ENCODE measurements at places on chromosomes 6 and 20.

DNA sequence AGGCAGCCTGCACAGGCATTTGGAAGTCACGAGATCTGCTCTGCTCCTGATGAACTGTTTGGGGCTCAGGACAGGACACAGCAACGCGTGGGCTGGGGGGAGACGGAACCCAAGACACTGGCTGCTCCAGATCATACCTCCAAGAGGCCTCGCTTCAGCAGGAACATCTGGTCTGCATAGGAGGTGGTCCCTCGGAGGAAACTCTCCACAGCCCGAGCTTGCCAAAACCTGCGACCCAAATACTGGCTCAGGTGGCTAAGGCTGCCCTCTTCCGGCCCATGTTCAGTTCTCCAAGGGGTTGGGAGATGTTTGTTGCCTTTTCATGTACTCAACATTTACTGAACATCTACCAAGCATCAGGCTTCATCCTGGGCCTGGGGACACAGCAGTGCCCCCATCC, 51.7 kb downstream of the MYH7B start:
- DNase-seq: no peak

DNA sequence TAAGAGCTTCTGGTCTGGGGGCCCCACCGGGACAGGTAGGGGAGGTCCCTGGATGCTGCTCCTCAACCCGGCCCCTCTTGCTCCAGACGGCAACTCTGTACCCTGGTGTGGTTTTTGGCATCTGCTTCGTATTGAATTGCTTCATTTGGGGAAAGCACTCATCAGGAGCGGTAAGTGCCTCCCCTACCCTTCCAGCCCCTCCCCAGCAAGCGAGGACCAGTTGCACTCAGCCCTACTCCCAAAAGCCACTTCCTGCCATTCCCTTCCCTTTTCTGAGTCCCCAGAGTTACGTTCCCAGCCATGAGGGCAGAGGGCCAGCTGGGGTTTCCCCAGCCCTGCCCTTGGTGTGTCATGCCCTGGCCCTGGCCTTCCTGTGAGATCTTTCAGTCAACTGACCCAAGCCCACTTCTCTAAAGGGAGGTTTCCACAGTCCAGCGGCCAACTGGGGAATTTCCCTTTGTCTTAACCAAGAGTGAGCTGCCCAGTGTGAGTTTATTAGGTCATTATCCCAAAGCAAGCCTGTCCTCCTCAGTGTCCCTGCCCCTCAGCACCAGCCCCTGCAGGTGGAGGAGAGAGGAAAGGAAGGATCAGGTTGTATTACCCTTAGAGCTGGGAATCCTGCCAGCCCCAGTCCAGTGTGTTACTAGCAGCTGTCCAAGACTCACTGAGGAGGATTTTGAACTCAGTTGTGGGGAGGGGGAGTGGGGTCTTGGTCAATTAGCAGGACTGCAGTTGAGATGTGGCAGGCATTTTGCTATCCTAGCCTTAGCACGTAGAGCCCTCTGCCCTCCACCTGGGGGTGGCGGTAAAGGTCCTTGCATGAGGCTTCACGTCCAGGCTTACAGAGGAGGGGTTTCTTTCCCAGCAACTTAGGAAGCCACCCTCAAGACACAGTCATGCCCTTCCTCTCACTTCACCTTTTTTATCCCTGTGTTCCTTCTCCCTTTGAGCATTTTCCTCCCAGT, 45.8 kb downstream of the TM9SF4 start:
- peak; percentile 29 for DNase-seq

DNA sequence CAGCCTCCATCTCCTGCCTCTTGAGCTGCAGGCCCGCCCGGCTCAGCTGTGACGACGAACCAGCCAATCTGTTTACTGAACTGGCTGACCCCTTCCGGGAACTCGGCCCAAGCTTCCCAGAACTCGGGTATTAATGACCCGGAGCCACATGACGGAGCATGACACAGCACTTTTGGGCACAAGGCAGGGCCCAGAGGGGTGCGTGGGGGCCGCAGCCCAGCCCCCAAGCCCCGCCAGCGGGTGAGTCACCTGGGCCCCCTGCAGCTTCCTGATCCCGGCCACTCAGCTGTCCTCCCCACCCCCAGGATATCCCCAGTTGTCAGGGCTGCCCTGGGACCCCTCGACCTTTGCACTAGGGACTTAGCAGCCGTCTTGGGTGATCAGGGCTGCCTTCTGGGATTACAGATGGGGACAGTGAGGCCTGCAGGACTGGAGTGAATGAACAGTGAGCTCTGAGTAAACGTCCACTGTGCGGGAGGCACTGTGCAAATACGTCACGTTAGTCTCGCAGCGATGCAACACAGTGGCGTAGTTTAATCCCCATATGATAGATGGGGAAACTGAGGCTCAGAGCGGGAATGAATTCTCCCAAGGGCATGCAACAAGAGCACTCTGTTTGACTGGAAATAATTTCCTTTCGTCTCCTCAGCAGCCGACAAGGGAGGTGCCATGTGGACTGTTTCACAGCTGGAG, 102.1 kb downstream of the CEBPB start:
- no peak for DNase-seq

DNA sequence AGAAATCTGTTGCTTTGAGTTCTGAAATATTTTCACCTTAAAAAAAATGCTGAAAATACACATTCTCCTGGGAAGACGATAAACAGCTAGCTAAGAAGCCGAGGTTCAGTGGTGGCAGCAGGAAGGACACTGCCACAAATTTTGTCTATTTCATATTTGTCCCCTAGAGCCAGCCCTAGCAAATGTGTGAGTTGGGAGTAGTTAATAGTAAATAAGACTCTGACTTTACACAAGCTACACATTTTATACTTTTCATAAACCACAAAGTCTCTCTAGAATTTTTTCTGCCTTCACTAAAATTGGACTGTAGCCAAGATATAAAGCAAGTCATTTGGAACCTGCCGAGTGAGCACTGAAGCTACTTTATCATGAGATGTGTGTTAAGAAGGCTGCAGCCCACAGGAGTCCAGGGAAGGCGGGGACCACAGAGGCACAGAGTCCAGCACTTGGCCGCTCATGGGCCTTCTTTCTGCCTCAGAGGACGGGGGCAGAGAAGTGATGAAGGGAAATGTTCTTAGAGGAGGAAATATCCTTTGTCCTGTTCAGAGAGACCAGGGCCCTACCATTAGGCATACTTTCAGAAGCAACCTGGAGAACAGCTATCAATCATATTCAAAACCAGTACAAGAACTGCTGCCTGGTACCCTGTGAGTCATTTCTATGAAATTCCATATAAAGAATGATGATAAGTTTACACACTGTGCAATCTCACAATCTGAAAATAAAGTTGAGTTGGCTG, 241.7 kb upstream of the TAB2 start:
- no peak for DNase-seq

GRCh38 chr6:117451671-117452070, 25.9 kb upstream of the ROS1 start:
- DNase-seq: no peak

DNA sequence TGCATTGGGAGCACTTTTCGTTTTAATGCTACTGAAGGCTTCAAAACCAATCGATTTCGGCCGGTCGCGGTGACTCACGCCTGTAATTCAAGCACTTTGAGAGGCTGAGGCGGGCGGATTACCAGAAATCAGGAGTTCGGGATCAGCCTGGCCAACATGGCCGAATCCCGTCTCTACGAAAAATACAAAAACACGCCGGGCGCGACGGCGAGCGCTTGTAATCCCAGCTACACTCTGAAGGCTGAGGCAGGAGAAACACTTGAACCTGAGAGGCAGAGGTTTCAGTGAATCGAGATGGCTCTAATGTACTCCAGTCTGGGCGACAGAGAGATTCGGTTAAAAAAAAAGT, 58.4 kb downstream of the TRIM38 start:
- DNase-seq: no peak

DNA sequence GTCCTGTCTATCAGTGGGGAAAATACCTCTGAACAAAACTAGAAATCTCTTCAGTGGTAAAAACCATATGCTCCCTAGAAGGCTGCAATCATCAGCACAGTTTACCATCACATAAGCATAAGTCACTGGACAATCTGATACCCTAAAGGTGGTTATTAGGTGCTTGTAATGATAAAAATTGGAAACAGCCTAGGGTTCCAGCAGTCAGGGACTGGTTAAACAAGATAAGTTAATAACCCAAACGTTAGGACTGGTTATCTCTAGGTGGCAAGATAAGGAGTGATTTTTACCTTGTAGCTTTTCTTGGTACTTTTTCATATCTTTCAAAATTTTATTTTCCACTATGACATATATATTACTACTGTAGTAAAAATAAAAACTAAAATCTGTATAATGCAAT, 11.0 kb downstream of the ECI2 start:
- DNase-seq: no peak

DNA sequence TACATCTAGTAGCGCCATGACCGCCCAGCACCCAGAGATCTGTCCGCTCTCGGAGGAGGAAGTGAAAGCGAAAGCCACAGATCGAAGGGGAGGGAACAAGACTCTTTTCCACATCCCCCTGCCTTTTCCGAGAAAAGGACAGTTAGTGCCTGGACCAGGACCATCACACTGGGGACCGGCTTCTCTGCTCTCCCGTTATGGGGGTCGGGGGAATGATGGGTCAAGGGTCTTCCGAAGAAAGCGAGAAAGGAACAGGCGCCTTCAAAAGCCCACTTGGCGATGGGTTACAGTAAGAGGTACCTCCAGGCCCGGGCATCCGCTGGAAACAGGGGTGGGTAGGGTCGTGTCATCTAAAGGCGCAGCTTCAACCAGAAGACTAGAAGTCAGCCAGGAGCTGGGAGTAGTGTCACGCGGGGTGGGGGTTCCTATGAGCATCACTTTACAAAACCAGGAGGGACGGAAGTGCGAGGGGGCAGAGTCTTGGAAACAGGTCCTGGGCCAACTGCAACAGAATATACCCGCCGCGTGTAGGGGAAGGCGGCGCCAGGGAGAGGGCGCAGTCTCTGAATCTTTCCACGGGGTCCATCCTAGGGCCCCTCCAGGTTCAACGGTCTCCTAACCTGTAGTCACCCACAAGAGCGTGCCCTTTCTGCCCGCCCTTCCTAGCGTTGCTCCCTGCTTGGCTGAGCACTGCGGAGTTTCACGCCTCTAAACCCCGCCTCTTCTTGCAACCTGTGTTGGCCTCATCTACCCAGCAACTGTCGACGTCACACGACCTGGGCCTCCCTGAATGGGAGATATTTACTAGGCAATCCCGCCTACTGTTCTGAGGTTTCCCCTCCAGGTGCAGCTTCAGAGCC, at the start of gene PSMB8:
PSMB8 (minus strand) TSS at position 69 of the 860 bp plus-strand sequence; CDS start at position 18, 51 bp downstream.
- peak; percentile 97 for DNase-seq

DNA sequence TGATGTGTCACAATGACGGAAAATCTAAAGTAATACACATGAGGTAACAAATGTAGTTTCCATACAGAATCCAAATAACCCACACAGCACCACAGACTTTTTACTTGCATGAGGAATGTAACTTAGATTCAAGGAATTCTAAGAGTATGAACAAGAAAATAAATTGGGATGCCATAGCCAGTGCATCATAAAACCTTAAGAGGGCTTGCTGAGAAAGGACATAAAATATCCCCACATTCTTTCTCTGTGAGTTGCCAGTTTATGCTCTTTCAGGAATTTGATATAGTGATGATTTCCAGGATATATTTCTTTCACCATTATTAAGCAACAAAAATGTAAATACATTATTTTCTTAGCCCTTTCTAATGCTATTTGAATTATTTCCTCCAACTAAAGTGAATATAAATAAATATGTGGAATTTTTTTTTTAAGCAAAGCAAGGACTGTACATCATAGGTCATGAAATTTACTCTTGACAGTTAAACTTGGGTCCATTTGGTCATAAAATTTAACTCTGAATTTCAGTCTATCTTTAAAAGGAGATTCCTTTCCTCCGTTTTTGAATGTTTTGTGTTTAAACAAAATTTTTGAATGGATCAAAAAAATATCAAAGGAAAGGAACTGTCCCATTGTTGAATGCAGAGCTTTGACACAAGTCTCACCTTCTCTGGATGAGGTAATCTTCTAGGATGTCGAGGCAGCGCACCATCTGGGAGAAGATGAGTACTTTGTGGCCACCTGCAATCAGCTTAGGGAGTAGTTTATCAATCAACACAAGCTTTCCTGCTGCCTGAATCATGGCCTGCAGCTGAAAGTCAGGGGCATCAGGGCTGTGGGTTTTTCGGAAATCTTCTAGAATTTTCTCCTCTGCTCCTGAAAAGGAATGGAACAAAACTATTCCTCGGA, 116.3 kb upstream of the EMILIN3 start:
- DNase-seq: no peak

GRCh38 chr6:123323452-123324329, 313.1 kb downstream of the TRDN start:
- no peak for DNase-seq

DNA sequence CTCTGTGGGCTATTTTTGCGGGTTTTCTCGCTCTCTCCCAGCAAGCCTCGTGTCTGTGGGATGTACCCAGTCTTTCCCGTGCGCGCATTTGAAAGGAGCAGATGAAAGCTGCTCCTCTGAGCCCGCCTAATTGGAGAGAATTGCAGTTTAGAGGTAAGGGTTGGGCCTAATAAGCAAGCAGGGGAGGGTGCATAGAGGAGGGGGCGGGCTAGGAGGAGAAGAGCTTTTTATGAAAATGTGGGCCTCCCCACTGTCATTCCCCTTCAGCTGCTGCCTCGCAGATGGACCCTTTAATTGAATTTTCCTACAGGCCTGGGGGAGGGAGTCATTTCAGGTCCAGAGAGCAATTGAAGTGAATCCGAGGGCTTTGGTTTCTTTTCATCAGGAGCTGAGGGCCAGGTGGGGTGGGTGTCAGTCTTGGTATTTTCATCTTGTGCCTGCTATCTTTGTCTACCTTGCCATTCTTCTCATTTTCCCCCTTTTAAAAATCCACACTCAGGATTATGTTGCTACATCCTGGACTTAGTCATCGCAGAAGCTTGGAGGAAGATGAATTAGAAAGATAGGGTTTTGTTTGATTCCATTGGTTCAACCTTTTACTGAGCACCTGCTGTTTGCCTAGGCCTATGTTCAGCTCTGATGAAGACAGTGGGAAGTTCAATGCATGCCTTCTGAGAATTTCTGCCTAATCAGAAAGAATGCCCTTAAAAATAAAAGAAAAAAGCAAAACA, 423.4 kb downstream of the CD83 start:
- no peak for DNase-seq
